ENCODE measurements at places on chromosomes 1 and 21.

GRCh38 chr1:113742515-113742914 is 16.8 kb downstream of the PHTF1 start:
- no peak for DNase-seq

DNA sequence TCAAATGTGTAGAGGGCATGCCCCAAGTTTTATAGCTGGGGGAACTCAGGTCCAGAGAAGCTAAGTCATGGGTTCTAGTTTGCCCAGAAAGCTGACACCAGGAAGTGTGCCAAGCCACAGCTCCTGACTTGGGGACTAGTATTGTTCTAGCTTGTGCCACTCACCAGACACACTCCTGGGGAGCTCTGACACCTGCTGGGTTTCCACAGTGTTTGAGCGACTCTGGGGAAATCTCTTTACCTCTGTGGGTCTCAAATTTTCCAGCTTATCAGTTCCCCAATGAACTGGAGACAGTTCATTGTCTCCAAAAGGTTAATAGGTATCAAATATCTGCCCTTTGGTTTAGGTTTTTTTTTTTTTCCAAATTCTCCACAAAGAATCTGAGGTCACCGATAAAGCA is 4.2 kb downstream of the KISS1 start:
- DNase-seq: no peak

DNA sequence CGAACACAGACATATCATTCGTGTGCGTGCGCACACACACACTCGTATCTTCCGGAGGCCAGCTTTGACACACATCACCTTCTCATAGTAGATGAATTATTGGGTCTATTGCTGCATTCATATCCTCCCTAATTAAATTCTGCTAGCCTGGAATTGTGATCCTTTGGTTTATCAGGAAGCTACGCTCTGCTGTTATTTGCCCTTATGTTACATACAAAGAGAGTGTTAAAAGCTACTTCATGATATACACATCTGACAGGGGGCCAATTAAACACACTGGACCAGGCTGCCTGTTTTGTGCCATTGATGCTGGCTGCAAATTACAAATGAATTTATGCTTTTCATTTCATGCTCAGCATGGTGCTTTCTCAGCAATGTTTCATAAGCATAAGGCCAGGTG is 252.0 kb downstream of the RHOU start:
- DNase-seq: no peak

DNA sequence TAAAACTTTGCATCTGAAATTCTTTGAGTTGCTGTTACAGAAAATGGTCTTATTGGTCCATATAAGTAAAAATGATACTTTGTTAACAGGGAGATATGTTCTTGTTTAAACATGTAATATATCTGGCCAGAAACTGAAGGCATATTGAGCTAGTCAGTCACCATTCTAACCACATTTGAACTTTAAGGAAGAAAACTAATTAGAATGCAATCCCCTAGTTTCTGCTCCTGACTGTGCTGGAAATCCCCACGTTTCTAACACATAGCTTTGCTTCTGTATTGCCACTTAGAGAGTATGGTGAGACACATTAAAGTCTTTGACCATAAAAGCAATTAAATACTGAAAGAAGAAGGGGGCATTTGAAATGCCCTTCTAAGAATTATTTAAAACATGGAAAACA is 32.1 kb upstream of the HIVEP3 start:
- no peak for DNase-seq

DNA sequence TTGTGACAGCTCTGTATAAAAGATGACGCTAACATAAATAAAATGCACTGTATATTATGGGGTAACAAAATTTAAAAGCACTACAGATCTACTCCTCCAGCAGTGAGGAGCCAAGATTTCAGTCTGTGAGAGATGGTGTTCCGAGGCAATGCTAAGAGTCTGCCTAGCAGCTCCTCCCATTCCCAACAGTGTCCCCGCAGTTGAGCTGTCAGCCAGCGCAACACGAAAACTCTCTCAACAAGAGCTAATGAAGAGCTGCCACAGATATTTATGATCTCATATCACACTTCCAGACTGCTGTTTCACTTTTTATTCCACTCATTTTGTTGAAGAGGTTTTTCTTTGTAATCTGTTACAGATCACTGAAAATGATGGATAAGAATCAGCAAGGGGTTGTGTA is 53.9 kb upstream of the ESRRG start:
- DNase-seq: no peak

DNA sequence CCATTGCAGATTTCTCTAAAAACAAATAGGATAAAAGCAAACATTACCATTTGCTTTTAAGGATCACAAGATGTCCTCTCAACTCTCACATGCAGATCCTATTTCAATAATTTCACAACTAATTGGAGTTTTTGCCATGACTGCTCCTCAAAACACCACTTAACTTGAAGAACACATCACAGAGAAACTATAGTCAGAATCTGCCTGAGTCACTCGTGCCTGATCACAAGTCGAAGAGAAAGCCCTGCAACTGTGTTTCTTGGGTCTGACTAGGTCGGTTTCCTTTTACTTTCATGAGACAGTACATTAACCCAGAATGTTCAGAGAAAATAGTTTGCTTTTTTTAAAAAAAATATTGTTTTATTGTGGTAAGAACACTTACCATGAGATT is 46.3 kb upstream of the SMYD2 start:
- DNase-seq: no peak

- DNase-seq: no peak
These were observed 796.9 kb downstream of the ADGRL2 start for GRCh38 chr1:82597649-82598048.

DNA sequence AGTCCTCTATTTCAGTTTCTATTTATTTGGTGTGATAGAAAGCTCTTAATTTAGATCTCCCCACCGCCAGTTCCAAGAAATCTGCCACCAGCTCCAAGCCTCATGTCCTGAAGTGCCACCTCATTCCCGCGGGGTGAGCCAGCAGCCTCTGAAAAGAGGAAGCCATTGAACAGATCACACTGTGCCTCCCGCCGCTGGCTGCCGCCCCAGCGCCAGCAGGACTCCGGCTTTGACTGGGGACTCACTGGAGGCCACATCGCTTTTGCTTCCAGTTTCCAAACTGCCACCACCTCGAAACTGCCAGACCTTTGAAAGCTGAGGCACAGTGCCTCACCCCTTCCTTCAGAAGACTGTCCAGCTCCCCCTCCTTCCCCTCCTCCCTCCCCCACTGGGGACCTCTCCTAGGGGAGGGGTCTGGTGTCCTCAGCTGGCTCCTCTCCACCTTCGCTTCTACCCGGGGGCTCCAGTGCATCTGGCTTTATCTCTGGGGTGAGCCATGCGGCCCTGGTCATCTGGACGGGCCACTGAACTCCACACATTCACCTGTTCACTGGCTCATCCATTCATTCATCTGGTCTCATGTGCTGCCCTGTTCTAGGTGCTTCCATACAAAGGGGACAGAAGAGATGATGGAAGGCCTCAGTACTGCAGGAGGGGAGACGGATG is 58.9 kb downstream of the VPS26C start:
- DNase-seq: no peak

DNA sequence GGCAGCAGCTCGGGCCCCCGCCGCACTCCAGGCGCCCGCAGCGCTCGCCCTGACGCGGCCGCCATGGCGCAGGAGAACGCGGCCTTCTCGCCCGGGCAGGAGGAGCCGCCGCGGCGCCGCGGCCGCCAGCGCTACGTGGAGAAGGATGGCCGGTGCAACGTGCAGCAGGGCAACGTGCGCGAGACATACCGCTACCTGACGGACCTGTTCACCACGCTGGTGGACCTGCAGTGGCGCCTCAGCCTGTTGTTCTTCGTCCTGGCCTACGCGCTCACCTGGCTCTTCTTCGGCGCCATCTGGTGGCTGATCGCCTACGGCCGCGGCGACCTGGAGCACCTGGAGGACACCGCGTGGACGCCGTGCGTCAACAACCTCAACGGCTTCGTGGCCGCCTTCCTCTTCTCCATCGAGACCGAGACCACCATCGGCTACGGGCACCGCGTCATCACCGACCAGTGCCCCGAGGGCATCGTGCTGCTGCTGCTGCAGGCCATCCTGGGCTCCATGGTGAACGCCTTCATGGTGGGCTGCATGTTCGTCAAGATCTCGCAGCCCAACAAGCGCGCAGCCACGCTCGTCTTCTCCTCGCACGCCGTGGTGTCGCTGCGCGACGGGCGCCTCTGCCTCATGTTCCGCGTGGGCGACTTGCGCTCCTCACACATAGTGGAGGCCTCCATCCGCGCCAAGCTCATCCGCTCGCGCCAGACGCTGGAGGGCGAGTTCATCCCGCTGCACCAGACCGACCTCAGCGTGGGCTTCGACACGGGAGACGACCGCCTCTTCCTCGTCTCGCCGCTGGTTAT is 2.8 kb downstream of the KCNJ9 start:
- no peak for DNase-seq

DNA sequence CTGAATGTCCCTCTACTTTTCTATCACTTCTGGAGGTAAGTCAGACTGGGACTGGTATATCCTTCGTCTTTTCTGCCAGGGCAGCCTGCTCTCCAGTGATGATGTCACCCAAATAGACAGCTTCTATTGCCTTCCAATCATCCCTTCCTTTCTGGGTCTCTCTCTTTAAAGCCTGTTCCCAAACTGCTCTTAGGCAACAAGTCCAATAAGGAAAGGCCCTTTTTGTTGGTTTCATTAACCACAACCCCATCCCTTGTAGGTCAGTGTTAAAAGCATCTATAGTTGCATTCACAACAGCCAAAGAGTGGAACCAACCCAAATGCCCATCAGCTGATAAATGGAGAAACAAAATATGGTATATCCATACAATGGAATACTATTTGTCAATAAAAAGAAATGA is 114.4 kb downstream of the CNIH3 start:
- DNase-seq: no peak

DNA sequence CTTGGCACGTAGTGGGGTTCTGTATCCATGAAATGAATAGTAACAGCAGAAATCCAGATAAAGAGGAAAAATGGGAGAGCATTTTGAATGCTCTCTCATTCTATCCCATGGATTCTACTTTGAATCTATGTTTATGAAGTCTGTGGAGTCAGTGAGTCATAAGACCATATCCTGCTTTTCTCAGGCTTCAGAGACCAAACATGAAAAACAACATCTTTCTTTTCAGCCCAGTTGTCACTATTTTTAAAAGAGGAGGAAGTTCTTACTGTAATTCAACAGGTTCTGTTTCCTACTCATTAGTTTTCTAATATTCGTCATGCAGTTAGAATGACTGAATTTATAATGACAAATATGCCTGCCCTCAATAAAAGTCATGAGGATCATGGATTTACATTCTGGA is 39.4 kb upstream of the CD55 start:
- DNase-seq: no peak

GRCh38 chr1:200861937-200862647 is 10.7 kb upstream of the GPR25 start:
- no peak for DNase-seq

DNA sequence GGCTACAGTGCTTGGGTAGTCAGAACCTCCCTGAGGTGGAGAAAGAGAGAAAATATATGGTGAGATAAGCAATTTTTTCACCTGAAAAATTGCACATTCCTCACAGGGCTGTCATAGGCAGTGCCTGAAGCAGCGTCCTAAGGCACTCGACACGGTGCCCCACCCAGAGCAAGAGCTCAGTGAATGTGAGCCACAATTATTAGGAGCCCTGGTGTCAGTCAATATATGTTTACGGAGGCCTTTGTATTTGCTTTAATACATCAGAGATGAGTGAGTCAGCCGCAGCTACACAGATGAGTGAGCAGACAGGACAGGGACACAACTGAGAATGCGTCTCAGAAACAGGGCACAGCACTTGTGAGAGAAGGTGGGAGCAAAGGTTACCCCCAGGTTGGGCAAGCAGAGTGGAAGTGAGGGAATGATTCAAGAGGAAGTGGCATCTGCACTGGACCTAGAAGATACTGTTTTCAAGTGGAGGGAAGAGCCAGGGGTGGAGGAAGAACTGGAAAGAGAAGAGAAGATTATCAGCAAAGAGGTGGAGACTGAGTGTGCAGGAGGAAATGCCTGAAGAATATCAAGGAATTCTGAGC is 5.2 kb upstream of the PIGC start:
- no peak for DNase-seq

DNA sequence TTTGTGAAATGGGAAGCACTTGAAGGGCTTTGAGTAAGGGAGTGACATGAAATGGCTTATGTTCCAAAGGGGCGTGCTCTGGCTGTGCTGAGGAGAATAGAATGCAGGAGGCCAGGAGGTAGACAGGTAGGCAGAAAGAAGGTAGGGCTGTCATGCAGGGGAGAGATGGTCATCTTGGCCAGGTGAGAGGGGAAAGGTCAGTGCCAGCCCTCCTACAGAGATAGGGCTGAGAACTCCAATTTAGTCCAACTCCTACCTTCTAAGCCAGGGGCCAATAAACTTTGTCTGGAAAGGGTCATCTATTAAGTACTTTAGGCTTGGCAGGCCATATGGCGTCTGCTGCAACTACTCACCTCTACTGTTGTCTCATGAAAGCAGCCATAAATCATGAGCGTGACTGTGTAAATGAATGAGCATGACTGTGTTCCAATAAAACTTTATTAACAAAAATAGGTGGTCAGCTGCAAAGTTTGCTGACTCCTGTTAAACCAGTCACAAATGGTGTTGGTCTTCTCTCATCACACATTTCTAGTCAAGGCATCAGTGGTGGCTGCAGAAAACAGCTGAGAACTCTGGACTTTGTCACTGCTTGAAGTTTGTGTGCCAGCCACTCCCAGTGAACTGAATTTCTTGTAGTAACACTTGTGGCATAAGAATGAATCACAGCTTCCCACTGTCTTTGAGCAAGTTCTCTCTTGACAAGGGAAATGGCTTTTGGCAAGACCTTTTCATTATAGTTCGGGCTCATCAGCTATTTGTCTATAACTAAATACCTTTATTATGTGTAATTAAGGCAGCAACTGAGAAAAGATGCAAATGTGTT is 32.0 kb upstream of the CD2 start:
- peak; percentile 43 for DNase-seq

- no peak for DNase-seq
These were observed 230.8 kb upstream of the CACYBP start for GRCh38 chr1:174768949-174769348.

DNA sequence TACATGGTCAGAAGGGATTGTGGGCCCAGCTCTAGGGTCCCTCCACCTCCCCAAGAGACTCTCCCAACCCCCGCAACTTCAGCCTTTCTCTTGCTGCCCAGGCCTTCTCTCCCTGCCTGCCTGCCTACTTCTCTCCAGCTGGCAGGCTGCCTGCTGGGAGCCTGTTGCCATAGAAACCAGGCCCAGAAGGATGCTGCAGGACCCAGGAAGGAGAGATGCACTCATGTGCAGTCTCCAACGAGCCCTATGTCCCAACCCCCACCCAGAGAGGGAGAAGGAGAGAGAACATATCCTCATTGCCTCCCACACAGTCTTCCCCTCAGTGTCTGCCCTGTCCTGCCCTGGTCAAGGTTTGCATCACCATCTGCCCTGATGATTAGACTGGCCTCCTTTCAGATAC is 10.8 kb upstream of the SMIM12 start:
- DNase-seq: no peak

DNA sequence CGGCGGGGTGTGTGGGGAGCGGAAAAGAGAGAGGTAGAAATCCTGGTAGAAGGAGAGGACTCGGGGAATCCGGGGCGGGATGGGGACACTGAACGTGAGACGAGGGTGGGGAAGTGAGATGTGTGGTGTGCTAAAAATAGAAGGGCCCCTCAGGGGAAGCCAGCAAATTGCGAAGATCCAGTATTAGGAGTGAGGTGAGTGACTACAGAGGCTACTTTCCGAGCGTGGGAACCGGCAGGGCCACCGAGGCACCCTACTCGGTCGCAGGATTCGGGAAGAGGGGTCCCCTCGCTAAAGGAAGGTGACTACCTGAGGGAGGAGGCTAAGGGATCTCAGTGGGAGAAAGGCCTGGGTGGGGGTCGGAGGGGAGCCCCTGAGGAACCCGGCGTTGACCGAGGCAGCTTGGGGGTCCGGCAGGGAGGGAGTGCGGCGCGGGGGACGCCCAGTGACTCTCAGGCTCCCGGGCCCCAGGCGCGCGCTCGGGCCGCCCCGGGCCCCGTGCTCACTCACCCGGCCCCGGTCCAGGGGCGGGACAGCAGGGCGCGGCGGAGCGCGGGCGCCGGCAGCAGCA is 318 bp downstream of the ALDH4A1 start:
- DNase-seq: peak; percentile 37
